NCI-H1092 (cell line): ENCODE measurements at places on chromosomes 12 and 14.

DNA sequence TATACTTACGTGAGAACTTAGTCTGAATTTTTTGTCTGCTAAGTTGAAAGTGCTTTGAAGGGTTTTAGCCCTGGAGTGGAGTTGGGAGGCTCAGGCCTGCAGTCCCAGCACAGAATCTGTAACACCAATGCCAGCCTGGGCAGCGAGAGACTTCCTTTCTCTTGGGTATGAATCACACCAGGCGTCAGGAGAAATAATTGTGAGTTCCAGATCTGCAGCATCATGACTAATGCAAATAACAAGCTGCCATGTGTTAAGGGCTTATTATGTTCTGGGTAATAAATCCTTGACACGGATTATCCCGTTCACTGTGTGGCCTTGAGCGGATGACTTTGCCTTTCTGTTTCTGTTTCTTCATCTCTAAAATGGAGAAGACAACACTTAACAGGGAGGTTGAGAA, 70.6 kb downstream of the B4GALNT3 start:
- no peak for DNase-seq

DNA sequence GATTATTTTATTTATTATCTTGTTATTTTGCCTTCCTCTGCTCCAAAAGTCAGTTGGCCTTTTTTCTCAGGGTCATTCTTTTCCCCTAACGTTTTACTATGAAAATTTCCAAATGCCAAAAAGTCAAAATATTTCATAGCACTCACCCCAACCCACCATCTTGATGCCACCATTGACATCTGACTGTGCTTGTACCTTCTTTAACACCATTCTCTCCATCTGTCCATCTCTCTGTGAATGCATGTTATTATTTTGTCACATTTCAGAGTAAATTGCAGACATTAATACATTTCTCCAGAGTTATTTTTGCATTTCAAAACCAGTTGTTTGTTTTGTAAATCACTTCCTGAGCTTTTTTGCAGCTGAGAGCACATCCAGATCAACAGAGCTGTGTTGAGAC, 38.6 kb downstream of the FOXN4 start:
- no peak for DNase-seq

GRCh38 chr14:106442857-106443256, 916.5 kb downstream of the TMEM121 start:
- DNase-seq, result no peak

DNA sequence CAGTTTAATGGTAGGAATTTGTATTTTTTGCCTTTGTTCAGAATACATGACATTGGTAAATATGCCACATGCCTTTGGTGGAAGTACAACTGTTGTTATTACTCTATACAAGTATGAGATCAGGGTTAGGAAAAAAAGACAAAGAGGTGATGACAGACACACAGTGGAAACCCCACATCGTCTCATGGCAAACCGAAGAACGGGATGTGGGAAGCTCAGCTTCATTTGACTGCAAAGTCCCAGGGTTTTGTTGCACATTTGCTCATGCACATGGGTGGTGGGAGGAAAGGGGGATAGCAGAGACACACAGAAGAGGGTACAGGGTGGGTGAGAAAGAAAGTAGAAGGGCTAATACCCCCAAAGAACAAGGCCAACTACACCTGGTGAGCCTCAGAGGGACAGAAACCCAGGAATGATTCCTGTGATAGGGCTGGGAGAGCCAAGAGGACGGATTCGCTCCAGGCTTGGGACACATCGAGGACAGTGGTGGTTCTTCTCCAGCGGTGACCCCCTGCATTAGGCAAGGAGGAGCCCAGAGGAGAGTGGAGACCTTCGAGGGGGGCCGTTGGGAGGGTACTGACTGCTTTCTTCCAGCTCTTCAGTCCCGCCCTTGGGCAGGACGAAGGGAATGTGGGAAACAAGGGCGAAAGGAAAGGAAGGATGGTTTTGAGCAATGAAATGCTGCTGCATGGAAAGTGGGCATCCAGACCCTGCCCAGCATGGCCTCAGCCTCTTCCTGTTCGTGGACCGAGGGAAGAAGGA, 8.1 kb downstream of the VAMP1 start:
- DNase-seq, result no peak

- DNase-seq, result no peak
These were observed 299.6 kb downstream of the PCNX1 start for GRCh38 chr14:71206766-71207371.

GRCh38 chr12:101634724-101635123, 40.0 kb downstream of the MYBPC1 start:
- DNase-seq, result no peak

- no peak for DNase-seq
These were observed 50.1 kb downstream of the CRADD start for GRCh38 chr12:93727195-93727811.

GRCh38 chr14:21229821-21230220, 39.4 kb downstream of the HNRNPC start:
- no peak for DNase-seq

- no peak for DNase-seq
These were observed 237.9 kb downstream of the PAWR start for GRCh38 chr12:79452906-79453305.

DNA sequence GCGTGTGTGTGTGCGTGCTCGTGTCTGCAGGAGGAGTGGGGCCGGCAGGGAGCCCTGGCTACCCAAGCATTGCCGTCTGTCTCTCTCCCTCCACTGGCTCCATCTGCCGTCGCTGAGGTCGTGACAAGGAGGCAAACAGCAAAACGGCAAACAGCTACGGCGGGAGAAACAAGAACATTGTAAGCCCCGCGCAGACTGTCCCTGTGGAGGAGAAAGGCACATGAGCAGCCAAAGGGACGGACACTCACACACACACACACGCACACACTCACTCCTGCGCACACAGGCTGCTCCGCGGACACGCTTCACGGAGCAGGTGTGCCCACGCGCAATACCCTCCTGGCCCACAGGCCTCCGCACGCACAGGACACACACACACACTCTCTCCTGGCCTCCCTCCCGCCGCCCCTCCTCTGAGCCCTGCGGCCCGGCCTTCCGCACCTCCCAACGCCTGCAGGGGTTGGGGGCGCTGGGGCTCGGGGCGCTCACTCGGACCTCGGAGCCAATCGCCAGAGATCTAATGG, 905 bp downstream of the CISTR start:
- DNase-seq, result peak; percentile 33

DNA sequence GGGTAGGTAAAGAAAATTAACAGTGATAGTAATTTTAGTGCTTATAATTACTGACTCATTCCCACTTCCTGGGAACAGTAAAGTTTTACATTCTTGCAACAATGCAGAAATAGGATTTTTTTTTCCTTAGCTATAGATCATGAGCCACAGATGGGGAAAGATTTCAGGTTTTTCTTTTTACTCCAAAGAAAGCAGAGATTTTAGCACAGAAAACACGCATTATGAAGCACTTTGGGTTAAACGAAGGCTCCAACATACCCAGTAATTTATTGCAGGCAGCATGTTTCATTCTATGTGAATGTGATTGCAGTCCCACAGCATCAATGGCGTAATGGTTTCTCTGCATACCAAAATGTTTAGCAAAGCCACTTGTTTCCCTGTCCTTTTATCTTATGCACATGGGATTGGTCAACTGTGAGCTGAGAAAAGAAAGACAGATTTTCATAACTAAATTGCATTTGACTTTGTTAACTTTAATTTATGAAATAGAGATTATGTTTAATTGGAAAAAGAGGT, 124.6 kb upstream of the E2F7 start:
- DNase-seq, result no peak

DNA sequence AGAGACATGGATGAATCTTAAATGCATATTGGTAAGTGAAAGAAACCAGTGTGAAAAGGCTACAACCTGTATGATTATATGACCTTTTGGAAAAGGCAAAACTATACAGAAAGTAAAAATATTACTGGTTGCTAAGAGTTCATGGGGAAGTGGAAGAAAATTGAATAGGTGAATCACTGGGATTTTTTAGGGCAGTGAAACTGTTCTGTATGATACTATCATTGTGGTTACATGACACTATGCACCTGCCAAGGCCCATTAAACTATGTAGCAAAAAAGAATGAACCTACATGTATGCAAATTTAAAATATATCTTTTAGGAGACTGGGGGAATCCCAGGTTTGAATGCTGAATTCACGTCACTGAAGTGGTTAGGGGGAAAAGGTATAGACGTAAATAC, 12.6 kb upstream of the OR8S1 start:
- DNase-seq, result no peak

DNA sequence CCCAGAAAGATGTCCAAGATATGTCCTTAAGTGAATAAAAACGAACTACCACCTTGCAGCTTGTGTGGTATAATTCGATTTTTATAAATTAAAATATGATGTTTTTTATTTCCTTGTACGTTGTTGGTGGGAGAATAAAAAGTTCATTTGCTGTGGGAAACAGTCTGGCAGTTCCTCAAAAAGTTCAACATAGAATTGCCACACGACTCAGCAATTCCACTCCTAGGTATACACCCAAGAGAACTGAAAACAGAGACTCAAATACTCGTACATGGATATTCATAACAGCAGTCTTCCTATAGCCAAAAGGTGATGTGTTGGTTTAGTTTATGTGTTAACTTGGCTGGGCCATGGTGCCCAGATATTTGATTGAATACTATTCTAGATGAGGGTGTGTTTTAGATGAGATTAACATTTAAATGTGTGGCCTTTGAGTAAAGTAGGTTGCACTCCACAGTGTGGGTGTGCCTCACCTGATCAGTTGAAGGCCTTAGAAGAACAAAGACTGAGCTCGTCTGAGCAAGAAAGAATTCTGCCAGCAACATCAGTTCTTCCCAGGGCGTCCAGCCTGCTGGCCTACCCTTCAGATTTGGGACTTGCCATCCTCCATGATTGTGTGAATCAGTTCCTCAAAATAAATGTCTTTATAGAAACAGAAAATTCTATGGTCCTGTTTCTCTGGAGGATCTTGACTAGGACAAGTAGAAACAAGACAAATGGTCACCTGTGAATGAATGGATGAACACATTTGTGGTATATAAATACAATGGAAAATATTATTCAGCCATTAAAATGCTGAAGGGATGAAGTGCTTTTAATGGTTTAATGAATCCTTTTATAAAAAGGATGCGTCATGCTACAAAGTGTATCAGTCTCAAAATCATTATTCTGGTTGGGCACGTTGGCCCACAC, 5.1 kb upstream of the DENR start:
- DNase-seq, result no peak

- no peak for DNase-seq
These were observed 18.7 kb downstream of the RASAL1 start for GRCh38 chr12:113116875-113117274.

DNA sequence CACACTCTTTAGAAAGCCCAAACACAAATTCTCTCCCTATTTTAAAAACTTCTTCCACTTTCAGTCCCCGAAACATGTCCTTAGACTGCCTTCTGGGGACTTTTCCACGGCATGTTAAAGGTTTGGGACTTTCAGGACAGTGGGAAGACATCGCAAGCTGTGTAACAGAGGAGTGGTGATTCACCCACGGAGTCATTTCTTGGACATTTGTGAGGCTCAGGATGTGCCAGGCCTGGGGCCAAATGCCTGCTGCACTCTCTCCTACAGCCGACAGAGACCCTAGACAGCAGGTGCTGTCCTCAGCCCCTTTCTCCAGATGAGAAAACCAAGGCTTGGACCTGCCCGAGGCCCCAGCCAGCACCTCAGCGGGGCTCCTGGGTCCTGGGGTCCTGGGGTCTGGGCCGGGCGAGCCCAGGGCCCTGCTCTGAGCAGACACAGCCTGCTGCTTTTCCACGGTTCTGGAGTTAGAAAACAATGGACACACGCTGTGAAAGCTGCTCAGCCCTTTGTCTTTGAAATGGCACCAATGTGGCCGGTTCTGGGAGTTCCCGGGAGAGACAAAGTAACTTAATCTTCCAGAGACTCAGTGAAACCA, 370.2 kb upstream of the SFSWAP start:
- no peak for DNase-seq

- no peak for DNase-seq
These were observed 6.7 kb downstream of the SERPINA9 start for GRCh38 chr14:94469261-94469660.

DNA sequence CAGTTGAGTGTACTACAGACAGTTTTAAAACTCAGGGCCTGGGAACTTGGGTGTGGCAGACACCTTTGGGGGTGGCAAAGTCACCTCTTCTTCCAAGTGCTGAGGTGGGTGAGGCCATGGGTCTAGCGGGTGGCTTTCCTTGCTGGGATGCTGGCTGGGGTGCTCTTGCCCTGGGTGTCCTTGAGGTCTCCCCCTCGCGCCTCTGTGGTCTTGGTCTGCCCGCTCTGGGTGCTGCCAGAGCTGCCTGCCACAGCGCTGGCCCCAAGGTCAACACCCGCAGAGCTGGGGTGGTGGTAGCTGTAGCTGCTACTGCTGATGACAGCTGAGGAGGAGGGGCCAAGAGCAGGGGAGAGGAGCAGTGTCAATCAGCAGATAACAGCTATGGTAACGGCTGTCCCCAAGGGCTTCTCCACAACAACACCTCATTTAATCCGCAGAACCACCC, 6.8 kb downstream of the KRT74 start:
- DNase-seq, result no peak

- no peak for DNase-seq
These were observed 61.1 kb downstream of the WDR20 start for GRCh38 chr14:102200690-102201352.

DNA sequence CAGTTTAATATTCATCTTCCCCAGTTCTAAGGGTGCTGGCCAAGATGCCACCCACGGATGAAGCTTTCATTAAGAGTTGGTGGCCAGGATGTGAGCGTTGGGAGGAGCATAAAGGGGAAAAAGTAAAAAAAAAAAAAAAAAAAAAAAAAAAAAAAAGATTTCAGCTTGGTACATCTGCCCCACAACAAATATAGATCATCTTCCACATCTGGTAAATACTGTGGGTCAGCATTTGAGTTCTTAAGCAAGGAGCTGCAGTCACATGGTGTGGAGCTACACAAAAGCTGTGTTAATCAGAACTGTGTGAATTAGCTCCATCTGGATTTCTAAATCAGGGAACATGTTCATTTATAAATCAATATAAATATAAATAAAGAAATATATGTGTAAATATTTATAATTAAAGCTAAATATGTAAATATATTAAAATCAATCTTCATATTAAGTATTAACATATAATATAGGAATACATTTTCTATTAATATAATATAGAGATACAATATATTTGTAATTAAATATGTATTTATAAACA, 262.3 kb downstream of the NUAK1 start:
- DNase-seq, result no peak

- DNase-seq, result no peak
These were observed 17.1 kb downstream of the SYT1 start for GRCh38 chr12:78881685-78882084.

- no peak for DNase-seq
These were observed 116.7 kb downstream of the PRKCH start for GRCh38 chr14:61438036-61438435.

DNA sequence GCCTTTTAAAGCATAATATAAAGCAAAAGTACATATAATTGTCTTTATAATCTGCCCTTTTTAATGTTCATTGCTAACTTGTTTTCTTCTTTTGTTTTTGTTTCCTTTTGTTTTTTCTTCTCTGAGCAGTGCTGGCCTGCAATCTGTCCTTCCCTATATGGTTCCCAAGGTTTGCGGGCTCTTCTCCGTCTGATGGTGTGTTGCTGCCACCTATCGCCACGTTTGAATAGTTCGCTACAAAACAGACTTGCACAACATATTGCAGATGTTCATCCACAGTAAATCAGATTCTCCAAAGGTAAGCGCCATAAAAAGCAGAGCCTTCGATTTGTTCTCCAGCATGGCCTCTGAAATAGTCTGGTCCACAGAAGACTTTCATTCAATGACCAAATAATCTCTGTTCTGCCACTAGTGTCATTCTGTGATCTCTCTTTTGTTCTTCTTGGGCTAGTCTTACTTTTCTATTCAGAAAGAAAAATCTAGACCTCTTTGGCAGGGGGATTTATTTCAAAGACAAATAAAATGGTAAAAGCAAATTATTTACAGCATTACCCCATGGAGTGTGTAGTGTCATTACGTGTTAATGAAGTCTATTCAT, 33.5 kb downstream of the C12orf50 start:
- DNase-seq, result peak; percentile 15

- peak; percentile 37 for DNase-seq
These were observed 150.3 kb downstream of the TGFB3 start for GRCh38 chr14:75831455-75831854.
